ENCODE measurements at places on chromosomes 16 and 17.
A peak's percentile ranks its signal among the peaks of the same experiment; 100 is the strongest.

DNA sequence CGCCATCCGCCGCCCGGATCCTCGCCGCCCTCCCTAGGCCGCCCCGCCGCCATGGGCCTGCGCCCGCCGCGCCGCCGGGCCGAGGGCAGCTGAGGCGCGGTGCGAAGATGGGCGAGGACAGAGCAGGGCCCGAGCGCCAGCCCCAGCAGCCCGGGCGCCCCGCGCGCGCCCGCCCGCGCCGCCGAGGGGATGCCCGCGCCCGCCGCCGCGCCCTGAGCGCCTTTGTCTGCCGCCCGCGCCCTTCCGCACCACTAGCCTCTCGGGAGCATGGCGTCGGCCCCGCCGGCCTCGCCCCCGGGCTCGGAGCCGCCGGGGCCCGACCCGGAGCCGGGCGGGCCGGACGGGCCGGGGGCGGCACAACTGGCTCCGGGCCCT is 278 bp downstream of the RAB11FIP3 start:
- no peak for DNase-seq

DNA sequence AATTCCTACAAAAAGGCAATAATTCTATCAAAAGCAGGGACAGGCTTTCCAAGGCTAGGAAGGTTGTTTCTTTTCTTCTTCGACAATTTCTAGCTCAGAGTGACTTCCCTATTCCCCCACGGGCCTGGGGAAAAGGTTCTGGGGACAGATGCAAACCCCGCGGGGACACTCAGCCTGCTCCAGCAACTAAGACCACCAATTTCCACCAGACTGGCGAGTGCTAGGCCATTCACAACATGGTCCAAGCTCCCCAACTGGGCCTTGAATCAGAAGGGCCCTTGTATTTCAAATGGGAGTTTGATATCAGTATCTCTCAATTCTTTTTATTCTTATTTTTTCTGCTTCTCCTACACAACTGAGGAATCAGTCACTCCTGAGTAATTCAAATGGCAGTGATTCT is 86.7 kb downstream of the USP31 start:
- no peak for DNase-seq

DNA sequence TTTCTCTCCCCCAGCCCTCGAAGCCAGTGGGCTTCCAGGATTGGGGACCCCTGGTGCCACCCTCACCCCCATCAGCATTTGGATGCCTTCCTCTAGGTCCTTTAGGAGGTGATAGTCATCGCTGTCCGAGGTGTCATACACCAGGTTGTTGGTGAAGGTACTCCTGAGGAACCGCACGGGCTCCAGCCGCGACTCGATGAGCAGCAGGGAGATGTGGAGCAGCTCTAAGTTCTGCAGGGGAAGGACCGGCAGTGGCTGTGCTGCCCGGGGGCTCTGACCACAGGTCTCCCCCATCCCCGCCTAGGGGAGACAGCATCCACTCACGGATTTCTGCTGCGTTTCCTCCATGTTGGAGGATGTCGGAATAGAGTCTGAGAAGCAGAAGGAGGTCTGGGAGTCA is 962 bp downstream of the CSHL1 start:
- no peak for DNase-seq

DNA sequence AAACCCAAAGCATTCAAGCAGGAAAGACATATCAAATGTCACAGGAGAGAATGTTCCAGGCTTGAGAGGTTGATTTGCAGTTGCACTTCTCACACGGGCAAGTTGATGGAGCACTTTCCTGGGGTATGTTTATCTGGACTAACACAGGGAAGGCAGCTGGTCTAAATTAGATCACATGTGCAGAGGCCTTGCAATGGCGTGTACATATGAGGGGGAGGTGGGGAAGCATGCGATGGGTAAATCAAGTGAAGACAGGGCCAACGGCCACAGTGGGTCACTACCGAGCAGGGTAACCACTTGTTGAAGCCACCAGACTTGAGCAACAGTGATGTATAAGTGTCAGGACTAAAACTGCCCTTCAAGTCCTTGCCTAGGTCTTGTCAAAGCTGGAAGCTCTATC is 156.6 kb upstream of the MAF start:
- DNase-seq = no peak

DNA sequence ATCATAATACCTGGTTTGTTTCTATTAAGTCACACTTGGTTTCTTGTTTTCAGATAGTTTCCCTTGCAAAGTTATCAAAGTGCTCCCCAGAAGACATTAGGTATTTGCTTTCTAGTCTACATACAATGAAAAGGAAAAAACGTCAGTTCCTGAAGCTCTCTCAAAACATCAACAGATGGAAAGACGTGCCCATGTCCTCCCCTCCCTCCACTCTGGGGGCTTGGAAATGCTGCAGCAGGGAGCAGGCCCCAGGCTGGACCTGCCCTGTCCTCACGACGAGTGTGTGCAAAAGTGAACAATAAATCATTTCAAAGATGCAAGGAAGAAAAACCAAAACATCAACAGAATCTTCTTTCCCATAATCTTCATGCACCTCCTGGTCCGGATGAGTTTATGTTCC is 118.5 kb downstream of the USP22 start:
- DNase-seq = no peak

- DNase-seq = no peak
Observed at GRCh38 chr16:66374176-66374575, 7.7 kb downstream of the CDH5 start.

- no peak for DNase-seq
Observed at GRCh38 chr17:11589716-11590115, 8.6 kb upstream of the DNAH9 start.

- DNase-seq = no peak
Observed at GRCh38 chr16:51168755-51169154, 17.7 kb upstream of the SALL1 start.

GRCh38 chr16:79288066-79288465 is 312.5 kb downstream of the MAF start:
- no peak for DNase-seq

- peak; percentile 89 for DNase-seq
Observed at GRCh38 chr16:23835390-23836077, at the start of gene PRKCB. Gene PRKCB (plus strand): TSS chr16:23835983.

GRCh38 chr17:55341432-55341831 is 76.7 kb downstream of the HLF start:
- DNase-seq = no peak

DNA sequence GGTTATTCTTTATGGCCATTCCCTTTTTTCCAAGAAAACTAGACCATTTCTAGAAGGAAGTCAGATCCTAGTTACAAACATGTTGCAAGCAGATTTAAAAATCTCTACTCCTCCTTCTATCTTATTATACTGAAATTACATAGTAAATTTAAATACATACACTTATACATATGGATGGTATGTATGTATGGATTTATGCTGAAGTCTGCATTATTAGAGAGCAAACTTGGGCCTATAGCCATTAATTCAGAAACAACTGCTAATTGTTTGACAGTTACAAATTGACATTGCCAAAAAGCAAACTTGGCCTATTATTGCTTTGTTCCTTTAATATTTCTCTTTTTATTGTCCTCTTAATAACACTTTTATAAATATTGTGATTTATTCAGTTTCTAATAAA is 67.1 kb downstream of the NFAT5 start:
- DNase-seq = no peak

GRCh38 chr16:55478827-55479429 is at the start of gene MMP2:
Gene MMP2 (plus strand): TSS chr16:55479198. CDS start chr16:55479480, 282 bp downstream.
- no peak for DNase-seq

- DNase-seq = no peak
Observed at GRCh38 chr16:22323173-22323958, 26.2 kb downstream of the POLR3E start.

- no peak for DNase-seq
Observed at GRCh38 chr17:74457146-74457819, 9.2 kb upstream of the CD300A start.

DNA sequence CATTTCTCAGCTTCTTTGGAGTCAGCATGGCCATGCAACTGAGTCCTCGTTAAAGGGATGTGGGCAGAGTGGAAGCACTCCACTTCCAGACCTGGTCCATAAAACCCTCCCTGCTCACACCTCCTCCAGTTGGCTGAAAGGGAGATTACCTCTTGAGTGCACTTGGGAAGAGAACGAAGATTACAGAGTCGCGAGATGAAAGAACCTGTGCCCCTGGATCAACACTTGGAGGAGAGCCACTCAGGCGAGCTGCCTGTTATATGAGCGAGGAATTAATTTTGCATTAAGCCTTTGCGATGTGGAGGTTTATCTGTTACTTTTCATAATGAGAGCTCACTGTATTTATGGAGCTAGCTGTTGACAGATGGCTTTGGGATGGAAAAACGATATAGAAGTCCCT is 147.9 kb downstream of the MAF start:
- no peak for DNase-seq

DNA sequence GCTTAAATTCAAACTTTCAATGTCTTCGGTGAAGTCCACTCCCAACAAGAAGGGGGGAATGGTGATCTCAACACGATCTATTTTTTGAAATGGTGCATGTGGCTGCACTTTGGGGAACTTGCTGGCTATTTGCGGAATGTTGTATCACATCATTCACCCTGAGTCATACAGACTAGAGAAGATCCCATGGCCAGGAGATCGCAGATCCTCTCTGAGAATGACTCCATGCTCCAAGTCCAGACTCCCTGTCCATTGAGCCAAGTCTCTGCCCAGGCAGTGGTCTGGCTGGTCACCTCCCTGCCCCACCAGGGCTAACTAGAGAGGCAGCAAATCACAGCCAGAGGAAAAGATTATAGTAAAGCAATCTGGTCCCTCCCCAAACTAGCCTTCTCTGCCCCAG is 120.6 kb downstream of the XYLT1 start:
- DNase-seq = no peak

DNA sequence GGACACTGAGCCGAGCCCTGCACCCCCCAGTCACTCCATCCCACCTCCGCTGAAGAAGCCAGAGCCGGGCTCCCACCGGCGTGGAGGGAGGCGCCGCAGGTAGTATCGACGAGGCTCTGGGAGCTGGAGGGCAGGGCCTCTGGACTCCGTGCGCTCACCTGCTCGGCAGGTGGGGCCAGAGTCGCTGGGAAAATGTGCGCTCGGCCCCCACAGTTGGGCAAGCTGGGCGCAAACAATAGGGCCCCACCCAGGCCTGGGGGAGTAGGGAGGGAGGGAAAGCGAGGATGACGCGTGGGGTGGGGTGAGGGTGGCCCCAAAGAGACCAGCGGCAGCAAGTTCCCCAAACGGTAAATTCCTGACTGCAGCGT is 668 bp downstream of the JUP start:
- no peak for DNase-seq

- no peak for DNase-seq
Observed at GRCh38 chr16:84460406-84461028, 43.9 kb downstream of the MEAK7 start.

DNA sequence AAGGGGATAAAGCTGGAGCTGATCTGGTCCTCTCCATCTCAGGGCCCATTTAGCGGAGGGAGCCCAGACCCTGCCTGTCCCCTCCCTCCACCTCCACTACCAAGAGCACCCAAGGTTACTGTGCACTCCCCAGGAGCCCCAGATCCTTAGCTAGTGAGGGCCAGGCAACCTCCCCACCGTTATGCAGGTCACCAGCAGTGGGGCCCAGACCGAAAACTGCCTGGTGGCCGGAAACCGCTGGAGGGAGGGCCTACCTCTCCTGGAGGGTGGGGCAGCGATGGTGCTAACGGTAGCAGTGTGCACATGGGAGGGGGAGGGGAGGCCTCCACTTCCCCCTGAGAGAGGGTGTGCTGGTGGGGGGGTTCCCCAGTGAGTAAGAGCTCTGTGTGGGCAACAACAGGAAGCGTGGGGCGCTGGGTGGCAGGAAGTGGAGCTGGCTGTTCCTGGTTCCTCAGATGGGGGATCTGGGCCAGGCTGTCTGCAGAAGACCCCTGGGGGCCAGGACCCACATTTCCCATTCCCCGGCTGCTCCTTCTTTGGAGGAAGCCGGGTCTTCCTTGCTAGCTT is 4.4 kb downstream of the FMNL1 start:
- DNase-seq = peak; percentile 97

- DNase-seq = no peak
Observed at GRCh38 chr16:23491490-23492391, 18.6 kb downstream of the GGA2 start.

- DNase-seq = no peak
Observed at GRCh38 chr16:86398201-86398600, 112.1 kb upstream of the FOXF1 start.

- DNase-seq = no peak
Observed at GRCh38 chr17:59389066-59389465, 57.6 kb downstream of the YPEL2 start.

- DNase-seq = no peak
Observed at GRCh38 chr16:85911251-85911930, 12.4 kb downstream of the IRF8 start.

DNA sequence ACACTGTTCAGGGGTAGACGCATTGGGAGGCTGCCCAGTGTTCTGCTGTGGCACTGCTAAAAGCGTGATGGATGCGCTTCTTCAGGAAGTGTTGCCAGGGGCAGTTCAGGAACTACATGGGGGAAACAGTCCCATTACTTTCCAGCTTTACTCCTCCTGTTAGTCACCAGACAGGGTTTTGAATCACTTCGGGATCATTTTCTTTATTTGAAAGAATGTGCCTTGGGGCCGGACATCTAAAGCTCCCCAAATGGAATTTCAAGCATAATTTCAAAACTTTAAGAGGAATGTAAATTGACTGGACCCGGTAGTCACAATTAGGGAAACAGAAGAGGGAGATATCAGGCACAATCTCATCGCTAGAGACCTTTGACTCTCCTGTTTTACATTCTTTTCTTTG is 1.3 kb upstream of the KRTAP2-1 start:
- DNase-seq = no peak

DNA sequence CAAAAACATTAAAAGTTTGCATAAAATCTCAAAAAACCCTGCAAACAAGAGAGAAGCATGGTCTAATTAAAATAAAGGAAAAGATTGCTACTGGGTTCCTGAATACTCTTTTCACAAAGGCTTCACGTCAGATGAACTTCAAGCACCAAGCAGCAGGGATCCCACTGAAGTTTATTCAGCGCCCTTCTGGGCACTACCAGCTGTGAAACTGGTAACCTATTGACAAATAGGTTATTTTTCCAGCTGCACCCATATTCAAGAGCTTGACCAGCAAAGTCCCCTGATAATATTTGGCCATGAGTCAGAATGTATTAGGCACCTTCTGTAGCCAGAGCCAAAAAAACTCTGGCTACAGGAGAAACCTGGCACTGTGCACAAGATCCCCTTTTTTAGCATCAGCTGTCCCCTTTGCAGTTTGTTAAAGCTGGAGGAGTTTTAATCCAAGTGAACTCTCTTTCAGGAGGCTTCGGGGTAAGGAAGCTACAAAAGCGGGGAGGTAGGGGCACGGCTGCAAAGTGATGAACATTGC is 60.3 kb downstream of the GRIN2A start:
- DNase-seq = no peak

GRCh38 chr17:78759203-78759968 is 22.7 kb downstream of the CYTH1 start:
- DNase-seq = no peak

DNA sequence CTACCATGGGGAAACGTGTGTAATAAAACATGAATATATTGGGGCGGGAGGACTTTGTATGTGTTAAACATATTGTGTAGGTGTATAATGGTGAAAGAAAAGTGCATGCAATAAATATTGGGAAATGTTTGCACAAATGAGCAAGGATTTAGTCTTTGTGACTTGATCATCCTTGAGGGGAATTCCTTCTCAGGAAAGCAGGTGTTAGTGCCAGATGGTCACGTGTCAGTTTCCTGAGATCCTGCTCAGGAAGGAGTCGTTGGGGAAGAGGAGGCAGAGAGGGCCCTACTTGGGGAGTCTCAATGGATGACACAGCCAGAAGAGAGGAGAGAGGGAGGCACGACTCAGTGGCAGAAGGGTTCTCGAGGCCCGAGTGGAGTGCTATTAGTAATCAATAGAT is 53.2 kb downstream of the MSI2 start:
- no peak for DNase-seq

GRCh38 chr17:50507871-50508572 is at the start of gene MYCBPAP:
Gene MYCBPAP (plus strand): TSS chr17:50508439. CDS start chr17:50508675, 236 bp downstream.
- DNase-seq = peak; percentile 68

Measured in stimulated activated CD4-positive, alpha-beta T cell treated with anti-CD3 and anti-CD28 coated beads, Interleukin-15, amount 100 ng/mL, for 48 hours (primary cell).